Nucleus accumbens (tissue), 56 donors: ENCODE measurements at places on chromosomes 7 and 10.

GRCh38 chr7:32218154-32218467 lies 147.9 kb upstream of the PDE1C start:
- DNase-seq, result no peak

DNA sequence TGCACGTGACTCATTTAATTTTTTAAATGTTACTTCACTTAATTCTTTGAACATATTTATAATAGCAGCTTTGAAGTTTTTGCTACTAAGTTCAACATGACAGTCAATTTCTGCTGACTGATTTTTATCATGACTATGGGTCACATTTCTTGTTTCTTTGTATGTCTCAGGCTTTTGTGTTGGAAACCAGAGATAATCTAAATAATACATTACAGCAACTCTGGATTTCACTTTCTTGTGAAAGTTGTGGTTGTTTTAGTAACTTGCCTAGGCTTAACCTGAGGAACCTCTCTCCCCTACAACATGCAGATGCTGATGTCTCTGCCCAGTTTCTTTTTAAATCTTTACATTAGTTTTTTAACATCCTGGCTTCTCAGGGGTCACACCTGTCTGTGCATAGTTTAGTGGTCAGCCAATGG lies 180.8 kb downstream of the CCDC71L start:
- DNase-seq, result no peak

DNA sequence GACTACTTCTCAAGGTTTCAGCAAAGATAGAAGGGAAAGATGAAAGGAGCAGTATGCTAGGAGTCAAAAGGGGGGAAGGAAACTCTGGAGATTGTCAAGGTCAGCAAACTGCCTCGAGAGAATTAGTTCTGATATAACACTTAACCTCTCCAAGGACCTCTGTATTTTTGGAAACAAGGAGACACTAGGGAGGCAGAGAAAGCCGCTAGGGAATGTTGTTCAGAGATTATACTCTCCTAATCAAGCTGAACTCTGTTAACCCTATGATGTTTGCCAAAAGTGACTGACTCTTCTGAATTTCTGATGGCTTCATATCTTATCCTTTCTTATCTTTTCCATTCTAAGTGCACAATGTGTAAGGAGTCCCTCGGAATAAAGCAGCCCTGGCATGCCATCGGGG lies 27.1 kb downstream of the CREM start:
- DNase-seq, result no peak

GRCh38 chr10:817371-817770 lies 114.1 kb downstream of the LARP4B start:
- DNase-seq, result no peak

DNA sequence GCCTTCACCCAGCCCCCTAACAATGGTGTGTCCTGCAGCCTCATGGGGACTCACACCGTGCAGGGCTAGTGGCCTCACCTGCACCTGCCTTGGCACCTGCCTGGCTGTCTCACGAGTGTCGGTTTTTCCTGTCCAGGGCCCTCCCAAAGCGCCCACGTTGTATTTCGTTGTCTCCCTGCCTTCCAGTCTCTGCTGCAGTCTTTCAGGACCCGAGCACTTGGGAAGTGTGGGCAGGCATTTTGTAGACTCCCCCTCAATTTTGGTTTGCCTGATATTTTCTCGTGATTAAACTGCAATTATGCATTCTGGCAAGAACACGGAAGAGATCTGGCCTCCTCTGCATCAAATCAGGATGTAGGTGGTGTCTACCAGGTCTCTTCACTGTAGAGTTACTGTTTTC lies 17.9 kb downstream of the BNIP3 start:
- DNase-seq, result no peak

GRCh38 chr7:40299097-40299496 lies 164.3 kb downstream of the SUGCT start:
- DNase-seq, result no peak

GRCh38 chr10:117169480-117169879 lies 27.8 kb upstream of the KCNK18 start:
- no peak for DNase-seq
